ENCODE measurements at places on chromosomes 2 and 18. TPM values are rescaled to one million over a fixed set of nuclear protein-coding genes. Genes with fewer than 3 reads are reported as not detected.
A peak's percentile ranks its signal among the peaks of the same experiment; 100 is the strongest.

The METAP1D gene
- total RNA-seq, result 16.4 TPM

The ANTXR1 gene
- 0.08 TPM for total RNA-seq

The CNGA3 gene
- not detected for total RNA-seq

The ST8SIA3 gene
- total RNA-seq, result not detected

The DBI gene
- total RNA-seq, result 41.5 TPM

The AMER3 gene
- not detected for total RNA-seq

DNA sequence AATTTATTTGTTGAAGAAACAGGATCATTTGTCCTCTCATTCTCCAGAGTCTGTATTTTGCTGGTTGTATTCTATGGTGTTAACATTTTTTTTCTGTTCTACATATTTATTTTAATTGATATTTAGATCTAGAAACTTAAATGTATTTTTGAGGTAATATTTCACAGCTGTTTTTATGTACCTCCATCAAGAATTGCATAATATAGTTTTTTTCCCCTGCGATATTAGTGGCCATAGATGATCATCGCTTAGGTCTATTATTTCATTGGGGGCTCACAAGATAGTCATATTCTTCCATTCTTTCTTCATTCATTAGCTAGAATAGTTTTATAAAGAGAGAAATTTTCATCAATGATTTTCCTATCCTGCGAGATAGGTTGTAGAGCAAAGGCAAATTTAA is 89.3 kb downstream of the PARD3B start:
- DNase-seq, result no peak
- H3K36me3 ChIP-seq, result no peaks in the 10 kb centered on the region
- no peak overlapping the region for H3K27ac ChIP-seq
- H3K4me1 ChIP-seq, result no peaks in the 10 kb centered on the region

- H3K27ac ChIP-seq, result no peak overlapping the region
- no peak for DNase-seq
- no peak overlapping the region for H3K4me3 ChIP-seq
- peaks cover 1% of the 10 kb centered on the region for H3K27me3 ChIP-seq
- H3K4me1 ChIP-seq, result no peaks in the 10 kb centered on the region
Measured at GRCh38 chr18:8778824-8779223, 73.5 kb downstream of the MTCL1 start.

GRCh38 chr2:202387608-202388342 is 11.6 kb downstream of the BMPR2 start:
- peaks cover 23% of the 10 kb centered on the region for H3K4me1 ChIP-seq
- H3K4me3 ChIP-seq, result no peak overlapping the region
- no peak for DNase-seq
- H3K27me3 ChIP-seq, result no peaks in the 10 kb centered on the region

GRCh38 chr2:119137502-119137901 is 21.0 kb downstream of the C1QL2 start:
- H3K36me3 ChIP-seq, result no peaks in the 10 kb centered on the region
- peaks cover 4% of the 10 kb centered on the region for H3K27me3 ChIP-seq
- no peak for DNase-seq
- H3K4me3 ChIP-seq, result no peak overlapping the region
- H3K27ac ChIP-seq, result no peak overlapping the region
- H3K4me1 ChIP-seq, result no peaks in the 10 kb centered on the region

DNA sequence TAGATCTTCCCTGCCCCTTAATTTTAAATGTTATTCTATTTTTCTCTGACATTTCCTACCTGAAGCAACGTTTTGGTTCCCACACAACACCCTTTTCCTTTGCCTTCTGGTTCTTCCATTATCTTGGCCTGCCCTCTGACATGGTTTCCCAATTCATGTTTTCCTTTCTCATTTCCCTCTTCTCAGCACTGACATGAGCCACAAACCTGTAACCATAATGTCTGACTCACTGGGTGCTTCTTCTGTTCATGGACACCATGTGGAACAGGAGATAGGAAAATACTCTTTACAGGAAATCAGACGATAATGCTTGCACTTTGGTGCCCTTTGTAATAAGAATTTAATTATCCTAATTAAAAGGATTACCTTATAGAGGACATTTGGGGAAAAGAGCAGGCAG is 142.0 kb downstream of the ZEB2 start:
- no peak overlapping the region for H3K27ac ChIP-seq

GRCh38 chr2:147686365-147686764 is 158.5 kb upstream of the ACVR2A start:
- H3K4me3 ChIP-seq, result no peak overlapping the region
- H3K27me3 ChIP-seq, result no peaks in the 10 kb centered on the region
- no peaks in the 10 kb centered on the region for H3K36me3 ChIP-seq
- no peak for DNase-seq

- H3K4me3 ChIP-seq, result peak overlapping the region; percentile 49
- H3K4me1 ChIP-seq, result peaks cover 34% of the 10 kb centered on the region
- H3K27me3 ChIP-seq, result no peaks in the 10 kb centered on the region
Measured at GRCh38 chr2:186426153-186427016, 59.7 kb upstream of the ZC3H15 start.

GRCh38 chr2:50838316-50838715 is 193.6 kb downstream of the NRXN1 start:
- H3K4me3 ChIP-seq, result no peak overlapping the region
- H3K4me1 ChIP-seq, result no peaks in the 10 kb centered on the region
- DNase-seq, result no peak

DNA sequence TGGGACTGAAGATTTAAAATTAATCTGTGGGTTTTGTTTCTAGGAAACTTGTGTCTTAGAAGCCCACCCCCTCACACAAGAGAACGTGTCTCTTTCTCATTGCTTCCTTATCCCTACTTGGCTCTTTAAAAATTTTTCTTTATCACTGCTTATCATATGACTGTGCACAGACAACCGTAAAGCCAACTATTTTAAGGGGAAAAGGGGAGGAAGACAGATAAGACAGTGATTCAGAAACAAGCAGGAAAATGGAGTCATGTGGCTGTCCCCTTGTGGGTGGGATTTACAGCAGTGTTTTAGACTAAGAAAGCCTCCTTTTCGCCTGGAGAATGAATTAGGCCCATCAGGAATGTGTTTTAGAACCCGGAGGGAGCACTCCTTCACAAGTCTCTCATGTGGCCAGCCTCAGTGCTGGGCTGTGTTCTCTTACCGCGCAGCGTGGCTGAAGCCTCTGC is 17.6 kb downstream of the PRKCE start:
- no peak overlapping the region for H3K4me3 ChIP-seq
- H3K27ac ChIP-seq, result no peak overlapping the region
- peaks cover 7% of the 10 kb centered on the region for H3K4me1 ChIP-seq
